NCI-H526 treated with DMSO at 0.1 percent for 48 hours (cell line): ENCODE measurements at places on chromosomes 5 and 9.

GRCh38 chr5:88671106-88671504 is 211.9 kb downstream of the MEF2C start:
- peak; percentile 65 for DNase-seq

GRCh38 chr5:112467485-112467884 is 48.4 kb upstream of the EPB41L4A start:
- peak; percentile 45 for DNase-seq

DNA sequence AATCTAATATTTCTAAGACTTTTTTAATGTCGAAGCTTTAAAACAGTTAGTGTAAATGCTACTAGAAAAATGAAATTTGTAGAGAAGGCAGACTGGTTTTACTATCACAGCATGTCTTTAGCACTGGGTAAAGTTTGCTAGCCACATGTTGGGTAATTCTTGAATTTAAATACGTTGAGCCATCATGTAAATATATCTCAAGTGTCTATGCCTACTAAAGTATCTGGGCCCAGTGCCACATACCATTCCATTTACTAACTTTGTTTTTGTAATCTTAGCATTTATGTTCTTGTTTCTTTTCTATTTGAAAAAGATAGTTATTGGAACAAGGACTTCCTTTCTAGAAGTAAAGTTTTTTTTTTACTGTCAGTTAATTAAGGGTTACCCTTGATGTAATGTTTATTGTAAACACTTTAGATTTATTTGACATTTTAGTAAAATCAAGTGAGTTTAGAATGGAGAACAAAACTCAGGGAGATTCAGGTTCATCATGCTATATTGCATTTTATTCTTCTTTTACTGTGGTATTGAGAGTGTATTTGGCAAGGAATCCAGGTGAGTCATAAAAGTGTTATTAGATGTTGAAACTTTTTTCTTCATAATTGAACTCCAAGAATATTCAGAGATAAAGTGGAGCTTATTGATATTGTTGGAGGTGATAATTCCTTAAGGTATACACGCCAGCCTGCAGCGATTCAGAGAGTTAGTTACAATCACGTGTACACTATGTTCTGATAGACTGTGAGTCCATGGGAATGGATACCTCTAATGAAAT is 182.4 kb downstream of the CCDC171 start:
- DNase-seq = no peak

- no peak for DNase-seq
Measured at GRCh38 chr5:32115985-32116384, 58.1 kb downstream of the GOLPH3 start.

GRCh38 chr5:53490747-53491146 is 10.3 kb downstream of the FST start:
- no peak for DNase-seq

DNA sequence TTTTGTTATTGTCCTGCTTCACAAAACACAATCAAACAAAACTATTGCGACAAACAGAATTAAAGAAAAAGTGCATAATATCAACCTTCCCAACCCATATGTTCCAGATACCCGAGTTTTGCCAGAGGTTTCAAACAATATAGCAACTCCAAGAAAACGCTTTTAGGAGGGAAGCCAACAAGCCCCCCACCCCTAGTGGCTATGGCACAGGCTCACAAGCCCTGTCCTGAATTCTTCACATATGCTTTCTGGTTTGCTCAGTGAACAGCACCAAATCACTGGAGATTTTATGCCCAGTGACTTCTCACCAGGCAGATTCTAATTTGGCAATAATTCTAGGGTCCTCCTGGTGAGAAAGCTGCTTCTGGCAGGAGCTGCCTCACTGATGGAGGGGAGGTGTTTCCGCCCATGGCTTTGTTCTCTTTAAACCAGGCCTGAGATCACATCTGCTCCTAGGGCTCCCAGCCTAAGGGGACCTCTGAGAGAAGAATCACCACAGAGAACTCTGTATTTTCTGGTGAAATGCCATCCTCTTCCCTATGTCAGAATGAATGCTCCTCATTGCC is 1982.4 kb downstream of the EFNA5 start:
- DNase-seq = no peak

- no peak for DNase-seq
Measured at GRCh38 chr5:181221792-181222629, 1.1 kb upstream of the TRIM41 start.

GRCh38 chr9:3136686-3137346 is 292.9 kb upstream of the PUM3 start:
- no peak for DNase-seq

DNA sequence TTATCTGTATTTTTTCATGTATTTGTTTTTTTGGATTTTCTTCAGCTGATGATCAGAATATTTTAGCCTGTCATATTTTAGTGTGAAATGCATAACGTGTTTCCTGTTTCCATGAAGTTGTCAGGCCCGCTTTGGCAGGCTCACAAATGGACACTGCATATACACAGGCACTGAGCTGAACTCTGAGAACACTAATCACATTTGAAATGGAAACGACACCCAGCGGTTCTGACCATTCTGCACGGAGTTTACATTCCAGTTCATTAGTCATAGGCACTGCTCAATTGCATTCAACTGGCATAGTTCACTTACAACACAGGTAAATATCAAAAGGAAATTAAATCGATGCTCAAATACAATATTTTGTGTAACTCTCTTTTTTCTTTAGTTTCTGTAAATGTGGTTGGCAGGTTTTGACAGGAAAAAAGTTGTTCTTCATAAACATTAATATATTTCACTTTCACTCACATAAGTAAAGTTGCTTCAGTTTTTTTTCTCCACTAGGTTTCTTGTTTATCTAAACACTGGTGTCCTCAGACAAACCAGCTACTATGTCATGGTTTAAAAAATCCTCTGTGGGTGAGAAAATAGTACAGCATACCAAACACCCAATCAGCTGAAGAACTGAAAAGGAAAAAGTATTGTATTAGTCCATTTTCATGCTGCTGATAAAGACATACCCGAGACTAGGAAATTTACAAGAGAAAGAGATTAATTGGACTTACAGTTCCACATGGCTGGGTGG is 559.0 kb upstream of the DAP start:
- DNase-seq = no peak

DNA sequence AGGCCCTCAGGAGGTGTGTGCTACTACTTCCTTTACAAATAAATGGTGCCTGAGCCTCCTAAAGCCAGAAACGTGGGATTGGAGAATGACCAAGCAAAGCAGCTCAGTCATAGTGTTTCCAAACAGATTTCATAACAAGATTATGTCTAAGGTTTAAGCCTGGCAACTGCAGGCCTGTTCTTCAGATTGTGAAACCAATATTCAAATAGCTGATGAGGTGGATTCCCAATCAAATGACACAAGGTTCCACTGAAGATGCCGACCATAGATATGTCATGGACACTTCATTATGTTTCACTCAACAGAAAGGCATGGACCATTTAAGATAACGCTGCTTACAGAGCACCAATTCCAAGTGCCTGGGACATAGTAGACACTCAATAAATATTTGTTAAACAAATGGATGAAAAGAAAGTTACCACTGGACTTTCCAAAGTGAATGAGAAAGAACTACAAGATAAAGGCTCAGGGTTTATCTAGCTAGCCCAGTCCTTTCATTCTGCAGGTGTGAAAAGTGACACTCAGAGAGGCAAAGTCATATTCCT is 189.5 kb downstream of the ACTL7B start:
- no peak for DNase-seq

DNA sequence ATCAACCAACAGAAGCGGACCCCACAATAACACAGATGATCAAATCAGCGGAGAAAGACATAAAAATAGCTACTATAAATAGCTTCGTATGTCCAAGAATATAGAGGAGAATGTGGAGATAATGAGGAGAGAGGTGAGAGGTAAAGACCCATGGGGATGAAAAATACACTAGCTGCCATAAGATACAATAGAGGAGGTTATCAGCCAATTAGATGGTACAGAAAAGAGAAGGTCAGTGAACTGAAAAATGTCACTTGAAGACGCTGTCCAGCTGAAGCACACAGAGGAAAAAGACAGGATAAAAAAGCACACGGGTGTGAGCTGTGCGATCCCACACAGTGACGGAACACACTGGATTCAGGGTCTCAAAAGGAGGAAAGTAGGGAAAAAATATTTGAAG is 73.4 kb downstream of the OLFM1 start:
- no peak for DNase-seq

- no peak for DNase-seq
Measured at GRCh38 chr5:137621861-137622823, 113.7 kb downstream of the KLHL3 start.

DNA sequence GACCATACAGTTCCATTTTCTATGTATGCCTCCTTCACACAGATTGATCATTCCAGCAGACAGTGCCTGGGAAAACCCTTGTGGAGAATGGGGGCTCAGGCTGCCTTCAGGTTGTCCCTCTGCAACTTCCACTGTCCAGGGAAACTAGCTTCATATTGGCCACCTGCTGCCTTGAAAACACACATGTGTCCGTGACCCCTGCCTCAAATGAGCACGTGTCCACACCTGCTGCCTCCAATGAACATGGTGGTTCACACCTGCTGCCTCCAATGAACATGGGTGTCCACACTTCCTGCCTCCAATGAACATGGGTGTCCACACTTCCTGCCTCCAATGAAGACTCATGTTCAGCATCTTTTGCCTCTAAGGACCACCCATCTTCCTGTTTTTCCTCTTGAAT is 185.4 kb upstream of the ADCY2 start:
- DNase-seq = no peak

- no peak for DNase-seq
Measured at GRCh38 chr5:34585601-34586104, 70.5 kb upstream of the RAI14 start.

DNA sequence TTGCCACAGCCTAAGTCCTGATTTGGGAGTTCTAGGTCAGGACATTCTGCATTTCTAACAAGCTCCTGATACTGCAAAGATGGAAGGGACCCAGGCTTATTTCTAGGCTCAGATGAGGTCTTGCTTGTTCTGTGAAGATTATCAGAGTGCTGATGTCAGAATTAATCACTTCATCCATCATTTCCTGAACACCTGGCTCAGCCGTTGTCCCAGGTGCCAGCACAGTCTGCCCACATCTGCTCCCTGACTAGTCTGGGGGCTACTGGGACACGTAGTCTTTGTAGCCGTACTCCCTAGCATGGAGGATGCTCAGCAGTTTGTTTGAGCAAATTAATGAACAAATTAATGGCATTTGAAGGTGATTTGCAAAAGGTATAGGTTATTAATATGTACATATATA is 17.9 kb upstream of the SPINK4 start:
- no peak for DNase-seq

- DNase-seq = no peak
Measured at GRCh38 chr9:8961186-8961851, 1161.7 kb upstream of the DMAC1 start.

GRCh38 chr5:175717837-175718236 is 60.0 kb downstream of the HRH2 start:
- DNase-seq = no peak

DNA sequence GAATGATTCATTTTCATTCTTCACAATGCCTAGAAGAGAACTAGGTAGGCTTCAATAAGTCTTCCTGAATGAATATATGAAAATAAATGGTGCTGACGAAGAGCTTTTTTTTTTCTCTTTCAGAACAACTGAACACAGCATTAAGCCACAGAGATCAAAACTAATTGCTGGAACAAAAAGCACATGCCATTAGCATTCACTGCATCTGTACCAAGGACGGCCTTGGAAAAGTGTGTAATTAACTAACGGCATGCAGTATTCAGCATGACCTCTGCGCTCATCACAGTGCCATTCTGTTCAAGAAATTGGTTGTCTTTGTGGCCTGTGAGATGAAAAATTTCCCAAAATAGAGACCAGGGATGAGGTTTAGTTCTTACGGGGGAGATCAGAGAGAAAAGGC is 99.3 kb downstream of the NUDT12 start:
- no peak for DNase-seq

- peak; percentile 4 for DNase-seq
Measured at GRCh38 chr5:78005021-78005785, 229.1 kb upstream of the TBCA start.

GRCh38 chr9:72755836-72756235 is 197.0 kb downstream of the ALDH1A1 start:
- no peak for DNase-seq

DNA sequence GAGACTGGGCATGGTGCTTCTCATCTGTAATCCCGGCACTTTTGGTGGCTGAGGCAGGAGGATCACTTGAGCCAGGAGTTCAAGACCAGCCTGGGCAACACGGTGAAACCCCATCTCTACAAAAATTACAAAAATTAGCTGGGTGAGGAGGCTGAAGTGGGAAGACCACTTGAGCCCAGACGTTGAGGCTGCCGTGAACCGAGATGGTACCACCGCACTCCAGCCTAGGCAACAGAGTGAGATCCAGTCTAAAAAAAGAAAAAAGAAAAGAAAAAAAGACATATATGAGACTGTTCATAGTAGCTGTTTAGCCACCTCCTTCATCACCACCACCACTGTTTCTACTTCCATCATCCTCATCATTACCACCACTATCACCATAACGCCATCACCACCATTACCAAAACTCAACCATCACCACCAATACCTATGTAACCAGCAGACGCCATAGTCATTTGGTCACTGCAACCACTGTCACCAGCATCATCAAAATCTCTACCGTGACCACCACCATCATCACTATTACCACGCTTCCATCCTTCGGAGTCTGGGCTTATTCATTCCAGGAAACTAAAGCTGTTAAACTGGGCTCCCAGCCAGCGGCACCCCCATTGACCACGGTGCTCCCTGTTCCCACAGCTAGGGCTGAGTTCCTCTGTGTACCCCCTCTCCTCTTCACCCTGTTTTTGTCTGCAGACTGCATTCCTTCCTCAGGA is 8.4 kb upstream of the KIF12 start:
- no peak for DNase-seq

DNA sequence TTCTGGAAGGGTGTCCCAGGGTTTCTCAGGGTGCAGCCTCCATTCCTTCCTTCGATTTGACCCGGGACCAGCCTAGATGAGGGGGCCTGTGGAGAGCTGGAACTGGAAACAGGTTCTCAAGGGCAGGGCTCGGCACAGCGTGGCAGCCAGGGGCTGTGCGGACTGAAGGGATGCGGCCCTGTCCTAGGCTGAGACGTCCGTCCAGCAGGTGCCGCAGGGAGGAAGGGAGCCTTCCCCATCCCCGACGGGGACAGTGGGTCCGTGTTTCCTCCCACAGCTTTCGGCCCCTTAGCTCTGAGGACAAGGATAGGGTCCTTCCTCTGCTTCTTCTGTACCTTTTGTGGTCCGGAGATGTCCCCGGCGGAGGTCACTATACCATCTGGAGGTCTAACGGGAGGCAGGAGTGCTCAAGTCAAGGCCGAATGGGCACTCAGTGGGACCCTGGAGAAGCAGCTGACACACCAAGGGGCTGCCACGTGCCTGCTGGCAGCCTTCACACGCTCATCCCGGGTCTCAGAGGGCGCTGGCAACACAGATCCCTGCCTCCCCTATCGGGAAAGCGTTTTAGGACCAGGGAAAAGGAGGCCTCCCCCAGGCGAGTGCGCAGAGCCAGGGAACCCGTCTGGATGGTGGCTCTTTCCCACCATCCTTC is 49.9 kb downstream of the USP20 start:
- peak; percentile 29 for DNase-seq
